ENCODE measurements at places on chromosomes 3 and 15.

- no peak for DNase-seq
These were observed 35.2 kb downstream of the ETV5 start for GRCh38 chr3:186073641-186074040.

GRCh38 chr3:194254040-194254439, 97.1 kb downstream of the CPN2 start:
- DNase-seq: no peak

DNA sequence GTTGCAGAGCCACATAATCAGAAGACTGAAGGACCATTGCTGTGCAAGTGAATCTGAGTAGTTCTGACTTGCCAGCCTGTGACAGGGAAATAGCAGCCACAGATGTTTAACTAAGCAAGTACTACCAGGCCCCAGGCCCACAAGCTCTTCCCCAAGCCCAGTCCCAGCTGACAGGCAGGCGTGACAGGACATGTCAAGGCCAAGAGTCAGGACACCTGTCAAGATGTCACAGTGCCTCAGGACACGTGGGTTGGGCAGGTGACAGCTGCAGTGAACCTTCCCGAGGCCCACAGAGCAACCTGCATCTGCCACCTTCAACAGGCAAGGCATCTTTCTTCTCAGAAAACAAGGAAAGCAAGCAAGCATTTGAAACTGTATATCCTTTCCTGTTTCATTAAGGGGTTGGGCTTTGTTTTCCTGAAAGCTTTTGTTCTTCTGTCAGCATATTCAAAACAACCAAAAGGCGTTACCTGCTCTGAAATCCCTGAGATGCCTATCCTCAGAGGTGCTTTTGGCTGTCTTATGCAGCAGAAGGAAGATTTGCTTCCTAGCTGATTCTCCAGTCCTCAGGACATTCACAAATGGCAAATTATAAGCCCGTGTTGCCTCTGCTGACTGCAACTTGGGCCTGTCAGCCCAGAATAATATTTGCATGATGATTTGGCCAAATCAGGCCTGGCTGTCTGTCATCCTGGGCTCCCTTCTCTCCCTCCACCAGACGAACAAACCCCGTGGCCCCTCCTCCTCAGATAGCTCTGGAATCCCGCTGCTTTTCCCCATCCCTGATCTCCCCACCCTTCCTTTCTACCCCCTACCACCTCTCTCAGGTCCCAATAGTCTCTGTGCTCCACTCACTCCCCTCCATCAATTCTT, 171.8 kb upstream of the WNT5A start:
- DNase-seq: no peak

DNA sequence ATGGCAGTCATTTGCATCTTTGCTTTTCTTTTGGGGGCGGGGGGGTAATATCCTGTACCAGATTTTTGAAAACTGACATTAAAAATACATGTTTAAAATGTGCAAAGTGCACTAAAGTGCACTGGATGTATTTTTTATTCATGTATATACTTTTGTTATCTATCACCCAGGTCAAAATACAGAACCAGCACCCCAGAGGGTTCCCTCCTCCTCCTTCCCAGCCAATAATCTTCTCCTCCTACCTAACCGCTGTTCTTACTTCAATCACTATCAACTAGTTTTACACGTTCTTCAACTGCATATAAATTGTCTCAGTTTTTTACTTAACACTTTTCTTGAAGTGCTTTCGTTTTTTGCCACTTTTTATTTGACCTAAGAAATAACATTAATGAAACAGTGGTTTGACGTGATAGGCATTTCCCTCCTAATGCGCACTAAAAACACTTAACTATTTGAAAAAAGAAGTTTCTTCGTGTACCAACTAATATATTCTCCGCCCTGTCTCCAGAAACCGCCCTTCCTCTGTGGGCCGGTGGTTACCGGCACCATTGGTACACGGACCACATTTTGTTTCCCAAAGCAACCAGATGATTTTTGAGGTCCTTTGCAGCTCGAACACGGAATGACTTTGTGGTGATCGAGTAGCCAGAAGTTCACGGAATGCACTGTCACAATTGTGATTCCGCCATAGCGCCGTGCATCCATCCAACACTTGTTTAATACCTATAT, 836 bp upstream of the AKAP13 start:
- DNase-seq: peak; percentile 61

DNA sequence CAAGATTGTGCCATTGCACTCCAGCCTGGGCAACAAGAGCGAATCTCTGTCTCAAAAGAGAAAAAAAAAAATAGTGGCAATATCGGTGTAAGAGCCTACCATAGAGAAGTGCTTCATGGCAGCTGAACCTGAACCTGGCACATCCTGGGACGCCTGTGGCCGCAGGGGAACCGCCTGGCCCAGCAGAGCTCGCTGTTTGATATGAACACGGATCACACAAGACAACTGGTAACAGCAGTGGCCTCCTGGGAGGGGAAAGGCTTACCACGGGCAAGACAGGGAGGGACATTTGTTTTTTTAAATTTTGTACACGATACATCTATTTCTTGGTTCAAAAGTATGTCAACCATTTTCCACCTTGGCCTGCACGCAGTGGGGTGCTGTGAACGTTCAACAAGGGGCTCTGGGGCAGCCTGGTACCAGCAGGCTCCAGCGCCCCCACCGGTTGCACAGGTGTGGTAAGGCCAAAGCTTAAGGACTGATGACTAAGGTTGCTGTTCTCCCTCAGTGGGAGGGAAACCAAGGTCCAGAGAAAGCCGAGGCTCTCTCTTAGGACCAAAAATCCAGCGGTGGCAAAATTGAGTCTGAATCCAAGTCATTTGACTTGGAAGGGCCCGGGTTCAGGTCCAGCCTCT, 21.7 kb upstream of the EPHB3 start:
- no peak for DNase-seq

DNA sequence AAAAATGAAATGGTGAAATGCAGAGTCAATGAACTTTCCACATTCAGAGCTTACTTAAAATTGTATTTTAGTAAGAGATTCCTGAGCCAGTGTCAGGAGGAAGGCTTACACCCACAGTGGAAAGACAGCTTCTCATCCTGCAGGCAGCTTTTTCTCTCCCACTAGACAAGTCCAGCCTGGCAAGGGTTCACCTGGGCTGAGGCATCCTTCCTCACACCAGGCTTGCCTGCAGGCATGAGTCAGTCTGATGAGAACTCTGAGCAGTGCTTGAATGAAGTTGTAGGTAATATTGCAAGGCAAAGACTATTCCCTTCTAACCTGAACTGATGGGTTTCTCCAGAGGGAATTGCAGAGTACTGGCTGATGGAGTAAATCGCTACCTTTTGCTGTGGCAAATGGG, 3.1 kb downstream of the CCR4 start:
- DNase-seq: no peak

DNA sequence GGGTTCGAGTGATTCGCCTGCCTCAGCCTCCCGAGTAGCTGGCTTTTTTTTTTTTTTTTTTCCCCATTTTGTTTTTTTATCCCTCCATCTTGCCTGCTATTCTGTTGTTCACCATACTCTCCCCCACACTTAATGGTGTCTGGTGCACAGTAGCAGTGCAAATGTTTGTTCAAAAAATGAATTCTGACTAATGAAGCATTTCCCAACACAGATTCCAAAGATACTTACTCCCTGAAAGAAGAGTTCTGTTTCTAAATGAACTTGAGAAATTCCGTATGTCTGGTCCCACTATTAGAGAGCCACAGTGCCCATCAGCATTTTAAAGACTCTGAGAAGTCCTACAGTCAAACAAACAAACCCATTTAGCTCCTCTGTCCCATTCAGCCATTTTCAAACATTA, 9.5 kb downstream of the EDEM1 start:
- DNase-seq: no peak

GRCh38 chr3:100454677-100455076, 37.7 kb upstream of the TMEM45A start:
- no peak for DNase-seq

DNA sequence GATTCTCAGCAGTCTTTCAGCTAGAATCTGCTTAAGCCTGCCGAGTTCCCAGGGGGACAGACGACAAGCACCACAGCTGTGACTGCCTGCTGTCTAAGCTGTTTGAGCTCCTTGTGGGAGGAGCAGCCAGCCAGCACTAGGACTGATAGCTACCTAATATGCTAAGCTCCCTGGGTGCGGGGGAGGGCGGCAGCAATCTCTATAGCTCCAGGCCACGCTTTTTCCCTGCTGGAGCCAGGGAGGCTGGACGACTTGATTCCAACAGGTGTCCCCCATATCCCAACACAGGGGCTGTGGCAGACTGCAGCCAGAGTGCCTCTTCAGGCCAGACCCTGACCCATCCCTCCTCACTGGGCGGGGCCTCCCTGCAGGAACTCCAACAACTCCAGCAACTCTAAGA, 134.1 kb upstream of the ARPP21 start:
- DNase-seq: no peak

GRCh38 chr3:104805042-104805441, 561.7 kb upstream of the ALCAM start:
- no peak for DNase-seq

DNA sequence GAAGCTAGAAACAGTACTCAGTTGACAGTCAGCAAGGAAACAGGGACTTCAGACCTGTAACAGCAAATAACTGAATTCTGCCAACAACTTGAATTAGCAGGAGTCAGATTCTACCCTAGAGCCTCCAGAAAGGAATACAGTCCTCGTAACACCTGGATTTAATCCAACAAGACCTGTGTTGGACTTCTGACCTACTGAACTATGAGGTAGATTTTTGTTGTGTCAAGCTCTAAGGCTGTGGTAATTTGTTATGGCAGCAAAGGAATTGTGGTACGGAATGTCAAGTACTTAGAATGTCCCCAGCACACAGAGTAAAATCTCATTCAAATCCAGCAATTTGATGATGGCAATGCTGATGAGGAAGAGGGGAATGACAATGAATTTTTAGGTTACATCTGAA, 234.1 kb downstream of the LRRN1 start:
- no peak for DNase-seq

- DNase-seq: peak; percentile 36
These were observed 5.1 kb upstream of the SLC25A38 start for GRCh38 chr3:39378088-39378487.

GRCh38 chr15:85763157-85763556, 31.6 kb downstream of the KLHL25 start:
- no peak for DNase-seq

All from T-helper 22 cell (primary cell).